ENCODE measurements at places on chromosomes 7 and 10.

DNA sequence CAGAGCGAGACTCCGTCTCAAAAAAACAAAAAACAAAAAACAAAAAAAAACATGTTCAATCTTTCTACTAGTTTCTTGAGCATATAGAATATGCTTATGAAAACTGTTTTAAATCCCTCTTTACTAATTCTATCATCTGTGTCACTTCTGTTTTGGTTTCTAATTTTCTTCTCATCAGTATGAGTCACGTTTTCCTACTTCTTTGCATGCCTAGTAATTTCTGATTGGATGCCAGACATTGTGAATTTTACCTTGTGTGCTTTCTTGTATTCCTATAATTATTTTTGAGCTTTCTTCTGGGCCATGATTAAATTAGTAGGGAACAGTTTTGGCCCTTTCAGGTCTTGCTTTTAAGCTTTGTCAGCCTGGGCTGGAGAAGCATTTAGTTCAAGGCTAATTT is 9.9 kb downstream of the MICU1 start:
- H3K4me1 ChIP-seq = peaks cover 12% of the 10 kb centered on the region
- no peak overlapping the region for H3K27ac ChIP-seq
- H3K27me3 ChIP-seq = no peaks in the 10 kb centered on the region

GRCh38 chr7:44535348-44536064 is 5.6 kb downstream of the NPC1L1 start:
- H3K4me1 ChIP-seq = peaks cover 10% of the 10 kb centered on the region
- H3K4me3 ChIP-seq = no peak overlapping the region
- H3K36me3 ChIP-seq = no peaks in the 10 kb centered on the region

GRCh38 chr10:50653142-50653541 is 29.4 kb upstream of the SGMS1 start:
- no peaks in the 10 kb centered on the region for H3K36me3 ChIP-seq
- H3K4me3 ChIP-seq = no peak overlapping the region
- no peaks in the 10 kb centered on the region for H3K27me3 ChIP-seq

- no peaks in the 10 kb centered on the region for H3K36me3 ChIP-seq
- H3K27me3 ChIP-seq = peaks cover 44% of the 10 kb centered on the region
- no peak overlapping the region for H3K4me3 ChIP-seq
- DNase-seq = no peak
- H3K4me1 ChIP-seq = peaks cover 2% of the 10 kb centered on the region
Measured at GRCh38 chr10:125217990-125218675, 57.8 kb upstream of the CTBP2 start.
